Fibroblast of mammary gland (primary cell): ENCODE measurements at places on chromosomes 3 and 15.

DNA sequence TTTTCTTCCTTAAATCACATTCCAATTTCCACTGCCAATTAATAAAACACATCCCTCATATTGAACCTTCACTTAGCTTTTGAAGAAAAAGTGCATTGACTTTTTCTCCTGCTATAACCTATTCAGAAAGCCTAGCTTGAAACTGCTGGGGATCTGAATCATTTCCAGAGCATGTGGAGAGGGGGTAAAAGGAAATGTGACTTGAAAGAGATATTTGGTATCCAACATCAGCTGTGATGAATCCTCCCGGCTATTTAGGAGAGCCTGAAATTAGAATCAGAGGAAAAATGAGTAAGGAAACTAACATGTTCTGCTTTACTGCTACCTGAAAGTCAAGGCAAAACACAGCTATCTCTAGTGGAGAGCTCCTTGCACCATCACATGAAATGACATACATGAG lies 2.6 kb upstream of the GNB5 start:
- no peak for DNase-seq

DNA sequence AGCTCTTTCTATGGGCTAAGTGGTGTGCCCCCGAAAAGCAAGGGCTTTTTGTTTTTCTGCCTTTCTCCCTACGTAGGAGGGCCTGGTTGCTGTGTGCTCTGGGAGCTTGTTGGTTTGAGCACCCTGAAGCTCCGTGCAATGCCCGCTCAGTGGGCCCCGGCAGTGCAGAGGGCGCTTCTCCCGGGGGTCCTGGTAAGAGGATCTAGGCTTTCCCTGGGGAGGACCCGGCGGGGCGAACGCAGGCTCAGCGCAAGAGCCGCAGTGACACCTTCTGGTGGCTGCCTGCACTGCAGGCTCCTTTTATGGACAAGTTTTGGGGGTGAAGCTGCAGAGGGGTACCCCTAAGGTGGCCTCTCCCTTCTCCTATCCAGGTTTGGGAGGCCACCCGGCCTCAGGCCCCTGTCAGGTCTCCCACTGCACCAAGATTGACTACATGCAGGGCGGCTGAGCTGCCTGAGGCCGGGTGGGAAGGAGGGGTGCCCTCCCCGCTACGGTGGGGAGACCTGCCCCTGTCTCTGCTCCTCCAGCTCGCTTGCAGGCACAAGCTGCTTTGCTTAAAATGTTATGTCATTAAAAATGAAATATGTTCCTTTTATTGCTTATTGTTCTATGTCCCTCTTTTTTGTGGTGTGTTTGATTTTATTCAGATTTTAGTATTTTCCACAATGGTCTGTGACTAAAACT lies 387.9 kb downstream of the GABRG3 start:
- DNase-seq: no peak

GRCh38 chr15:51576911-51577500 lies 45.6 kb downstream of the DMXL2 start:
- DNase-seq: peak; percentile 74

- DNase-seq: no peak
Measured at GRCh38 chr15:73555080-73555479, 78.1 kb downstream of the NPTN start.

GRCh38 chr3:108931035-108931434 lies 22.6 kb downstream of the GUCA1C start:
- DNase-seq: no peak

GRCh38 chr3:55631766-55632331 lies 144.7 kb upstream of the WNT5A start:
- DNase-seq: no peak

DNA sequence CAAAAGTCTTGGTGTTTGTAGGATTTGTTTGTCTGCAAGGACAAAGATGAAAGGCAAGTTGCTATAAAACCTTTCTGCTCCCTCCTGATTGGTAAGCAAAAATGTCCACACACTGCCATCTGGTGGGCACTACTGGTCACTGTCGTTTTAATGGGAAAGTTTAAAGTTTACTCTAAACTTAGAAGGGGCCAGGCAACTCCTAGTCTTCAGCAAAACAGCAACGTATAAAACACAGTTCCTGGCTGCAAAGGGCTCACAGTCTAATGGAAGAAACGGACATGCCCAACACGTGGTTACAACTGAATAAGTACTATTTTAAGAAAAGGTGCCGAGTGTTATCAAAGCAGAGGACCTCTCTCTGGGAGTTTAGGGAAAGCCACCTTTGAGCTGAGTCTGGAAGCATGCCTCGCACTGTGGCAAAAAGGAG lies 23.7 kb upstream of the TPRG1 start:
- peak; percentile 73 for DNase-seq
